GOT3 (cell line): ENCODE measurements at places on chromosomes 3 and 15.

- DNase-seq = no peak
Measured at GRCh38 chr15:99863550-99864198, 130.4 kb upstream of the LYSMD4 start.

DNA sequence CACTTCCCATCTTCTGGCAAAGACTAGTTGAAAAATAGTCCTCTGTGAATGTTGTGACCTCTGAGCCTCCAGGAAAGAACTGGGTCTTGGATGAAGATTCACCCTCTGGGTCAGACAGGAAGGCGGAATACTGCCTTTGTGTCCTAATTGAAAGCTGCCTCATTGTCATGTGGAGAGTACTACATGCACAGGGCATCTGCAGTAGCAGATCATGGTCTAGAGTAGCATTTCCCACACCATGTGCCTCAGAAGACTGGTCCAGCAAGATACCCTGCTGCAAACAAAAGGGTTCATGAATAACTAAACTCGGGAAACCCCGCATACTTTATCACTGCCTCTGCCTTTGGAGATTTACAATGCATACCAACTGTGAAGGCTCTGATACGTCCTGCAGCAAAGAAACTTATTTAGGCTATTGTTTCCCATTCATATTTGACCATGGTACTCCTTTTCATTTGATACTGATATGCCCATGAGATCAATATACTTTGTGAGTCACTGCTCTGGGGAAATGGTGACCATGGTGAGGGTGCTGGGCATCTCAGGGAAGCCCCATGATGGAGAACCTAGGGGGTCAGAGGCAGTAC lies 22.7 kb downstream of the IRAK2 start:
- no peak for DNase-seq

DNA sequence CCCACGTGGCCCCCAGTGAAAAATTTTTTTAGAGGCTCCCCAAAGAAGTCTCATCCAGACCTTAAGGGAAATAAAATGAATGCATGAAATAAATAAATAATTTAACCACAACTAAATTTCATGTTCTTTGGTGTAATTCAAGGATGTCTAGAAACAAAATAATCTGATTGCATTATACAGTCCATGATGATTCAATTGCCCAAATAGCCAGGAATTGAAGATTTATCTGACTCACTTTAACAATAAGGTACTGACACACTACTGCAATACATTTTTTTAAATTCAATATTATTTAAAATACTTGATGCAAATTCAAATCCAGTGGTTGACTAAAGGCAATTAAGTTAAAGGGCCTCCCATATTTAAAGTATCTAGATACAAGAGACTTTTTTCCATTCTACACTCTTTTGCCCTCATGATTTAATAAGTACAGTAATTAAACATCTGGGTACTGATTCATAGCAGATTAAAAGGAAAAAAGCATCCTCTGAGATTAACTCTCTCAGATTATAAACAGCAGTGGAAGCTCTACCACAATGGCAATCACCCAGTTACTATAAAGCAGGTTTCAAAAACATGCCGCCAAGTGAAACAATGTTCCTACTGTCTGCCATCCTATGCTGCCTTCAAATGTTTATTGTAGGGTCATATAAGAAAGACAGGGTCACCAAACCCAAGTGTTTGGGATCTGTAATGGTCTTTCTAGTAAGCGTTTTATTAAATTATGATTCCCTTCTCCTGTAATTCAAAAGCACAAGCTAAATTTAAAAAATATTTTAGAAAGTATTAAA lies 9.9 kb downstream of the UQCC5 start:
- no peak for DNase-seq

DNA sequence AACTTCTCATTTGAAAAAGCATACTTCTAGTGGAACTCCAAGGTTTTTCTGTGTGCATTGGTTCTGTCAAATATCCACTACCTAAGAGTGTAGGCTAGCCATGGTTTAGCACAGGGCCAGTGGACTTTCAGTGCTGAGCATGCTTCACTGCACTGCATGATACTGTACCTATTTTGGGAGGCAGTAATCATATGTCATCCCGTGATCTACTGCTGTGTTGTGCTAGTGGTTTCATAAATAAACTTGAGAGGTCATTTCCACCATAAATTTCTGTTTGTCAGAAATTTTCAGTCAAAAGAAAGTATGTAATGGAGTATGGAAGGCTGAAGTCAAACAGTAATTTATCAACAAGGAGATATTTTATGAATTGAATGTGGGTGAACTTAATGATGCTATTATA lies 203.6 kb downstream of the ROBO1 start:
- DNase-seq = no peak

- DNase-seq = no peak
Measured at GRCh38 chr3:174409086-174409743, 449.9 kb upstream of the NAALADL2 start.

DNA sequence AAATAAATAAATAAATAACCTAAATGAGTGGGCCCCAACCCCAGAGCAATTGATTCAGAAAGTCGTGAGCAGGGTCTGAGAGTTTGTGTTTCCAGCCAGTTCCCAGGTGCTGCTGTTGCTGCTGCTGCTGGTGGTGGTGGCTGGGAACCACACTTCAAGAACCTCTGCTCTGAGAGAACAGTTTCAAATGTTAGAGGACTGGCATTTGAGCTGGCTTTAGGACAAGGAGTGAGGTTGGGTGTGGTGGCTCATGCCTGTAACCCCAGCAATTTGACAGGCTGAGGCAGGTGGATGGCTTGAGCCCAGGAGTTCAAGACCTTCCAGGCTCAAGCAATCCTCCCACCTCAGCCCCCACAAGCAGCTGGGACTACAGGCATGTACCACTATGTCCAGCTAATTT lies 123.1 kb upstream of the UBE2E1 start:
- no peak for DNase-seq

DNA sequence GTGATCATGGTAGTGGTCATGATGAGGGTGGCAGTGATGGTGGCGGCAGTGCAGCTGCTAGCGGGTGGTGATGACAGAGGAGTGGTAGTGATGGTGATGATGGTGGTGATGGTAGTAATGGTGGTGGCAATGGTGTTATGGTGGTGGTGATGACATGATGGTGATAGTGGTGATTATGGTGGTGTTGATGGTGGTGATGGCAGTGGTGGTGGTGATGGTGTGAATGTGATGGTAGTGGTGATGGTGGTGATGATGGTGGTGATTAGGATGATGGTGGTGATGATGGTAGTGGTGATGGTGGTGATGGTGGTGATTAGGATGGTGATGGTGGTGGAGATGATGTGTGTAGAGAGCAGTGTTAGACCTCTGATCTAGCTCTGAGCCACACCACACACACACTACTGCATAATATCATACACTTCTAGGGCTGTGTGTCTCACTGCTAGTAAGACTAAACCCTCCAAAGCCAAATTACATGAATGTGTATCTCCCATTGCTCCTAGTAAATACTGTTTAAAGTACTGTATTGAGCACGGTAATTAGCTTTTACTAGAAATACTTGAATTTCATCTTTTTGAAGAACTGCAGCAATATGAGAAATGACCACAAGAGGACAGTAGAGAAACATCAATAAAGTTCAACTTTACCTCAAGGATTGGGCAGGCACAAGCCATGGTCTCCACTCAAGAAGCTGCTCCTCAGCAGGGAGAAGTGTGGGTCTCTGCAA lies 28.8 kb downstream of the TMED3 start:
- no peak for DNase-seq

DNA sequence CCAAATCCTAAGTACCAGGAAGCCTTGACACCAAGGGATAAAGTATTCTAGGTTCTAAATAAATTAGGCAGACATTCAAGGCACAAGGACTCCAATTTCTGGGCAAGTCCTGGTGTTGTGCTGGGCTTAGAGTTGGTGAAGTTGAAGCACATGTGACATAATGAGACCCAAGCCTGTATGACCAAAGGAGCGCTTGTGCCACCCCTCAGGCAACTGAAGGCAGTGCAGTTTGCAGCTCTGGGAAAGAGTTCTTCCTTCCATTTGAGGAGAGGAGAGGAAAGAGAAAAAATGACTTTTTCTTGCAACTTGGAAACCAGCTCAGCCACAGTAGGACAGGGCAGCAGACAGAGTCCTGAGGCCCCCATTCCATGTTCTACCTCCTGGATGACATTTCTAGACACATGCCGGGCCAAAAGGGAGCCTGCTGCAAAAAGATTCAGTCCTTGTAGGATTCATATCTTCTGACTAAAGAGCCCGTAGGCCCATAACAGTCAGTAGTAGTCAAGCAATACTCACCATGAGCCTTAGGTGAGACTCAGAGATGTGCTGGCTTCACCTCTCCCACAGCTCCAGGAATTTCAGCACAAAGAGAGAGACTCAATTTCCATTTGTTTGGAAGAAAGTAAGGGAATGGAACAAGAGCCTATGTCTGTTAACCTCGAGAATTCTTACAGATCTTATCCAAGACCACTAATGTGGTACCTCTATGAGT lies 588.8 kb upstream of the BCHE start:
- no peak for DNase-seq

DNA sequence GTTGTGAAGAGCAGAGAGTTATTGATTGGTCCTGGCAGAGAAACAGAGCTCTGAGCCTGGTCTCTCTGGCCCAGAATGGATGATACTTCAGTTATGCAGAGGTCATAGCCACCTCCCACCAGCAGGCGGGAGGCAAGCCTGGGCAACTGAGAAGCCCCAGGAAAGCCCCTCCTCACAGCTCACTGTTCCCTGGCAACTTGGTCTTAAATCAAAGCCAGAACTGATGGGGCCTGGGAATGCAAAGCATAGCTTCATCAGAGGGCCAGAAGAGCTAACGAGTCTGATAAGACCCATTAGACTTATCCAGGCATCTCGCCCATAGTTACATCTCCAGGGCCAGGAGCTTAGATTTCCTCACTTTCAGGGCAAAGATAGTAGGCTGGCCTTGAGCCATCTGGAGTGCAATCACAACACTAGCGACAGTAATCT lies 5.5 kb upstream of the COLQ start:
- DNase-seq = no peak

GRCh38 chr3:33054100-33055092 lies 42.5 kb downstream of the GLB1 start:
- DNase-seq = no peak

GRCh38 chr3:112136046-112136445 lies 3.0 kb upstream of the GCSAM start:
- DNase-seq = no peak

- no peak for DNase-seq
Measured at GRCh38 chr15:93527374-93528050, 438.5 kb upstream of the RGMA start.

DNA sequence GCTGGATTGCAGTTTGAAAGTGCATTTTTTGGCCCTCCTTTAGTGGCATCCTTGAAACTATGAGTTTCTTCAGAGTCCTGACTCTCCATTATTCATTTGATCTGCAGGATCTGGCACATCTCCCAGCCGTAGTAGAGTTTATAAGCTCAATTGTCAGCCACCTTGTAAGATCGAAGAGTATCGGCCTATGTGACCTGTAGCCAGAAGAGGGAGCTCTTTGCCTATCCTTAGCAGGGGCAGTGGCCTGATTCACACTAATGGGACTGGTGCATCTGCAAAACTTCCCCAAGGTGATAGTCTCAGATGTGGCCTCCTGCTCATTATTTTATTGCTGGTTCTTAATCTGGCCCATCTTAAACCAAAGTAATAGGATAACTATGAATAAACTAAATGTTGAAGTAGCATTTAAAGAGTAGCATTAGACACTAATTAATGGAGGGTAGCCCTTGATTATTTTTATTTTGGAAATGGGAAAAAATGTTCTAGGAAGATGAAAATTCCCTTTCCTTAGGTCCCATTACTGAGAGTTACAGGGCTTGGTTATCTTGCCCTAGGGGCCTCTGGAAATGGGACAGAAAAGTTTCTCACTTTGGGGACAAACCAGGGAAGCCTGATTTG lies 21.2 kb downstream of the GCSAM start:
- DNase-seq = no peak

- no peak for DNase-seq
Measured at GRCh38 chr3:124097362-124098131, 105.6 kb upstream of the ROPN1 start.

DNA sequence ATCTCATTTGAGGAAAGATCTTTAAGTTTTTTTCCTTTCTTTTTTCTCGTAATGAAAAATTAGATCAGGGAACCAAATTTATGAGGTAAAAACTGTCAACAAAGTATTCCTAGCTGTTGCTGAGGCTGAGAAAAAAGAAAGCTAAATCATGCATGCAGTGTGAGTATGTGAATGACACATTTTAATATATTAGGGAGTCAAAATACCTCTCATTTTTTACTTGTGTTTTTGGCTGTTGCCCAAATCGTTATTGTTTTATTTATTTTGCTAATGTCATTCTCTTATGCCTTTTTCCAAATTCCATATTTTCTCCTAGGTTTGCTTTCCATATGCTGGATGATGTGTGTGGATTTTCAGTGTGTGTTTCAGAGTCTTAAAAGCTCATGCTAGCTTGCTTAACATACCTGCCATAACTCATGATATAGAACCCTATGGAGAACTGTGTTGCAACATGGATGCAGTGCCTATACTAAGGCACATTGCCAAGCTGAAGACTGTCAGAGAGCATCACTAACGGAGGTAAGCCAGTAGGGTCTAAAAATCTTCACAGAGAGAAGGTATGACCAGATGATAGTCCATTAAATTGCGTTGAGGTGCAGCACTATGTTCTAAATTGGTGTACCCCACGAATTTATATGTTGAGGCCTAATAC lies 629.5 kb upstream of the KCNMB2 start:
- no peak for DNase-seq

DNA sequence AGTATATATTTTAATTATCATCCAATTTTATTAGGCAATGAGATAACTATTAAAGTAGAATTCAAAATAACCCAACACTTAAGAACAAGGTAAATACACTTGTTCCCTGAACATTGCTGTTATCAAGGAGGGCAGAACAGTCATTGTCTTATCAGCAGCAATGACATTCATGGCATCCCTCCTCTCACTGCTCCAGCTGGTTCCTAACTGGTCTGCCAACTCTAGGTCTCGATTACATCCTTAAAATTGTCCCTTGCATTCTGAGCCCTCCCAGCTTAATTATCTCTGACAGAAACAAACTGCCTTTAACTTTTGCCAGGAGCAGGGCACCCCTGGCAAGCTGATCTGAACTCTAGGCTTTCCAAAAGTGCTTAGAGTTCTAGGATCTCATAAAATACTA lies 14.0 kb upstream of the DYNC1LI1 start:
- DNase-seq = no peak

- DNase-seq = no peak
Measured at GRCh38 chr15:61028427-61028826, 200.7 kb downstream of the RORA start.

- DNase-seq = no peak
Measured at GRCh38 chr3:13826672-13827071, 53.2 kb downstream of the WNT7A start.

DNA sequence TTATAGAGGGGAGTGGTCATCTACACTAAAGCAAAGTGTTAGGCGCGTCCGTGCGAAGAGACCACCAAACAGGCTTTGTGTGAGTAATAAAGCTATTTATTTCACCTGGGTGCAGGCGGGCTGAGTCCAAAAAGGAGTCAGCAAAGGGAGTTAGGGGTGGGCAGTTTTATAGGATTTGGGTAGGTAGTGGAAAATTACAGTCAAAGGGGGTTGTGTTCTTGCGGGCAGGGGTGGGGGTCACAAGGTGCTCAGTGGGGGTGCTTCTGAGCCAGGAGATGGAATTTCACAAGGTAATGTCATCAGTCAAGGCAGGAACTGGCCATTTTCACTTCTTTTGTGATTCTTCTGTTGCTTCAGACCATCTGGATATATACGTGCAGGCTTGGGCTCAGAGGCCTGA lies 47.1 kb downstream of the OIP5 start:
- no peak for DNase-seq
